ENCODE measurements at places on chromosomes 13 and 19.

DNA sequence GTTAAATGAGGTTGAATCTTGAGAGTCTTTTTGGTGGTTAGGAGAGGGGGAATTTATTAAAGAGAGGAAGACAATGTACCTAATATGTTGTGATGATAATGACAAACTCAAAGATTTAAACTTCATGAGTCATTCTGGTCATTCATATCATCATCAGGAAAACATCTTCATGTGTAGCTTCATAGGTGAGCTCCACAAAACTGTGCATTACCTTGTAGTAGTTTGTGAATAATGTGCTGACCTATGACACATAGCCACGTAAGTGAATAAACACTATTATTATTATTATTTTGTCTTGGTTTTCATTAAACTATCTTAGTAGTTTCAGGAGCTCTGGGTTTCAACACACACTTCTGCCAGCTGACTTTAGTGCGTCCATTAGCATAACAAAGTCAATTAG, 997 bp upstream of the GPC6 start:
- no peak for DNase-seq

DNA sequence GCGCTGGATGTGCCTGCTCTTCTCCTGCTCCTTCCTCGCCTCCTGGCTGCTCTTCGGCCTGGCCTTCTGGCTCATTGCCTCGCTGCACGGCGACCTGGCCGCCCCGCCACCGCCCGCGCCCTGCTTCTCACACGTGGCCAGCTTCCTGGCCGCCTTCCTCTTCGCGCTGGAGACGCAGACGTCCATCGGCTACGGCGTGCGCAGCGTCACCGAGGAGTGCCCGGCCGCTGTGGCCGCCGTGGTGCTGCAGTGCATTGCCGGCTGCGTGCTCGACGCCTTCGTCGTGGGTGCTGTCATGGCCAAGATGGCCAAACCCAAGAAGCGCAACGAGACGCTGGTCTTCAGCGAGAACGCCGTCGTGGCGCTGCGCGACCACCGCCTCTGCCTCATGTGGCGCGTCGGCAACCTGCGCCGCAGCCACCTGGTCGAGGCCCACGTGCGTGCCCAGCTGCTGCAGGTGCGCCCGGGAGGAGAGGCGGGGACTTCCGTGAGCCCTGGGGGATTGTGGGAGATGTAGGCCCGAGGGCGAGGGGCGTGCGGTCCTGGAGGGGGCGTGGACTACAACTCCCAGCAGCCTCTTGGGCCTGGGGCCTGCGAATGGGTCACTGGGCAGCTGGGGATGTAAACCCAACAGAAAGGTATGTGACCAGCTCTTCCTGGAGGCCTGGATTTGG, 6.7 kb downstream of the KCNJ14 start:
- no peak for DNase-seq

- no peak for DNase-seq
Measured at GRCh38 chr13:30103161-30103840, 204.1 kb downstream of the KATNAL1 start.

GRCh38 chr19:15781661-15782060, 5.8 kb upstream of the OR10H5 start:
- DNase-seq = no peak

DNA sequence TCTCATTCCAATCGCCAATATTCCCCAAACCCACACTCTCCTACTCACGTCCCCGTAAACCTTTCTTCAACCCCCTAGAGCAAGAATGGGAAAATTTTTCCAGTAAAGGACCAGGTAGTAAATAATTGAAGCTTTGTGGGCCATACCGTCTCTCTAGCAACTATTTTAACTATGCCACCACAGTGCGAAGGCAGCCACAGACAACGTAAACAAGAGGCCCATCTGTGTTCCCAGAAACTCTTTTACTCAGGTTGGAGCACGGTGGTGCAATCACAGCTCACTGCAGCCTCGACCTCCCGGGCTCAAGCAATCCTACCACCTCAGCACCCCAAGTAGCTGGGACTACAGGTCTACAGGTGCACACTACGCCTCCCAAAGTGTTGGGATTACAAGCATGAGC, 3.0 kb downstream of the DPRX start:
- DNase-seq = no peak

GRCh38 chr13:113273851-113274590, 23.0 kb upstream of the LAMP1 start:
- peak; percentile 36 for DNase-seq

DNA sequence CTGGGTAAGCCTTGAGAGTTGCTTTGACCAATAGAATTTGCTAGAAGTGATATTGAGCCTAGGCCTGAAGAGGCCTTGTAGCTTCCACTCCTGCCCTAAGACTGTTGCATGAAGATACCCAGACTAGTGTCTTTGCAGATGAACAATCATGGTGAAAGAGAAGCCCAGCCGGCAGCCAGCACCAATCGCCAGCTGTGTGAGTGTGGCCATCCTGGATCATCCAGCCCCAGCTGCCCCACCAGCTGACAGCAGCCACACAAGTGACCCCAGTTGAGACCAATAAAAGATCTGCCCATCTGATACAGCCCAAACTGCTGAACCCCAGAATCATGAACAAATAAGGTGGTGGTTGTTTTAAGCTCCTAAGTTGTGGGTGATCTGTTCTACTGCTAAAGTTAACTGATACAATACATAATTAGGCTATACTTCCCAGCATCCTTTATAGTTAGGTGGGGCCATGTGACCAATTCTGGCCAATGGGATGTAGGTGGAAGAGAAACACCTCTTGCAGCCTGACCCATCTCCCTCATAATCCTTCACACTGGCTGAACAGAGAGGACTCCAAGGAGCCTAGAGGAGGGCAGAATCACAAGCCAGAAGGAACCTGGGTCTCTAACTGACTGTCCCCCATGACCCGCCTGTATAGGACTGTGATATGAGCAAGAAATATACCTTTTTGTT, 9.4 kb upstream of the ZNF428 start:
- DNase-seq = peak; percentile 40

GRCh38 chr19:1146412-1146699, 27.7 kb downstream of the SBNO2 start:
- no peak for DNase-seq

DNA sequence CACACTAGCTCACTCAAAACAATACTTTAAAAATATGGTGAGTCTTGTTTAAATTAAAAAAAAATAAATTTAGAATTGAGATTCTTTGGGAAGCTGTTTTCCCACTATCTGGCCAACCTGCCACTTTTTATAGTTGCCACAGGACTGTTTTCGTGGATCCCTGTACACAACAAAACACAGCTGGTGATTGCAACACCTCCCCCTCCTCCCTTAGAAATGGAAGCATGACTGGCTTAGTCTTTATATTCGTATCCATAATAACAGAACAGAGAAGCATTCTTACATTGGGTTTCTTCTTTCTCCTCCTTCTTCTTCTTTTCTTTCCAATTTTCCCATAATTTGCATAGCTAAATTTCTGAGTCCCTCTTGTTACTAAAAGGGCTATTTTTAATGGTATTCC, 79.5 kb upstream of the GJB6 start:
- DNase-seq = no peak

DNA sequence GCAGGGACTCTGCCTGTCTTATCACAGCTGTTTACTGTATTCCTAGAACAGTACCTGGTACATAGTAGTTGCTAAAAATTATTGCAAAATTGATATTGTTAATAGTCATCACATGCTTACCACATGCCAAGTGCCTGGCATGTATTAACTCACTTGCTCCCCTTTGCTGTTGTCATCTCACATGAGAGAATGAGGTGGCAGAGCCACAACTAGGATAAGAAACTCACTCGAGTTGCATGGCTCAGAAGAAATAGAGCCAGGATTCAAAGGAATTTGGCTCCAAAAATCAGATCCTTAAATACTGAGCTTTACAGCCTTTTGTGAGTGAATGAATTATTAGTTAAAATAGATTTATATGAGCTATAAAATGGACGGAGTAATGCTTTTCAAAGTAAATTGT, 42.6 kb downstream of the B3GLCT start:
- no peak for DNase-seq

DNA sequence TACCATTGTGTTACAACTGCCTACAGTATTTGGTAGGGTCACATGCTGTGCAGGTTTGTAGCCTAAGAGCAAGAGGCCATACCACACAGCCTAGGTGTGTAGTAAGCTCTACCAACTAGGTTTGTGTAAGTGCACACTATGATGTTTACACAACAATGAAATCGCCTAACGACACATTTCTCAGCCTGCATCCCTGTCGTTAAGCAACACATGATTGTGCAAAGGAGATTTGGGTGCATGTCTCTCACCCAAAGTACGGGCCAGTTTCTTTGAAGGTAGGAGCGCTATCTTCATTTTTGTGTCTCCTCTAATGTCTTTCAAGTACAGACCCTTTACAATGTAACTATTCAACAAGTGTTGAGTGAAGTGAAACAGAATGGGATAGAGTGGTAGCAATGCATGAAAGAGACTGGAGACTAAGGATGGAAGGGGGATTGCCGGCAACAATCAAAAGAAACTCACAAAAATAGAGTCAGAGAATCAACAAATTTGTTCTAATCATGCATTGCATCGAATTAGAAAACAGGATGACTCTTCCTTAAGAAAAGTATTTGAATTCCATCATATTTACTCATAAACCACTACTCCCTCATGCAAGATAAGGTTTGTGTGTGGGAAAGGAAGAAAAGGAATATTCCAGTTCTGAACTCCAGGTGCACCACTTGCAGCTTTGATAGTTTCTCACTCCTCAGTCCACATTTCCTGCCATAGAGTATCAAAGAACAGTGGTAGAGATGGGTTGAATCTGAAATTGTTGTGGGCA, 60.2 kb upstream of the TNFRSF19 start:
- no peak for DNase-seq

DNA sequence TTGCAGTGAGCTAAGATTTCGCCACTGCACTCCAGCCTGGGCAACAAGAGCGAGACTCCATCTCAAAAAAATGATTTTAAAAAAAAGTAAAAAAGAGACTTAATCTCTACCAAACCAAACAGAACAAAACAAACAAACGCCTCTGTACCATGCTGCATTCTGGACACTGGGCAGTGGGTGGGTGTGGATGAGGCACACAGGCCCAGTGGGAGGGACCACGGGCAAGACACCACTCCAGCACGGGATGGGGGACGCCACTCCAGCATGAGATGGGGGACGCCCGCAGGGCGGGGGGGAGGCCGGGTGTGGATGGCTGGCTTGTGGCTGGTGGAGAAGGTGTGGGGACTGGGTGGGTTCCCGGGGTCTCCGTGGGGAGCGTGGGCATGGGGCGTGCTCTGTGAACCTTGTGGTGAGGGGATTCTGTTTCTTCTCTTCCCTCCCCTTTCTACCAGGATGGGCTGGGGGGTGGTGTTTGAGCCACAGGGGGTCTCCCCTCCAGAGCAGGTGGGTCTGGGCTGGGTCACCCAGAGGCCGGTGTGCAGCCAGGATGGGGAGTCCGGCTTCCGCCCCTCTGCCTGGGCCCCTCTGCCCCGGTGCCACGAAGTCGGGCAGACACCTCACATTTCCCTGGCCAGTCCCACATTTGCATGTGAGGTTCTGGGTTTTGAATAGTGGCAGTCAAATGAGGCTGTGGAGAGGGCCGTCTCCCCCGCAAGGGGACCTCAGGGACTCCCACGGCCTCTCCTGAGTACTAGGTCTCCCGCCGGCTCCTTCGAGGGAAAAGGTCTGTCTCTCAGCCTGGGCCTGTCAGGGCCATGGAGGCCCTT, 23.9 kb upstream of the MATK start:
- DNase-seq = no peak

GRCh38 chr13:50531917-50532899, 311.3 kb downstream of the DLEU7 start:
- no peak for DNase-seq

DNA sequence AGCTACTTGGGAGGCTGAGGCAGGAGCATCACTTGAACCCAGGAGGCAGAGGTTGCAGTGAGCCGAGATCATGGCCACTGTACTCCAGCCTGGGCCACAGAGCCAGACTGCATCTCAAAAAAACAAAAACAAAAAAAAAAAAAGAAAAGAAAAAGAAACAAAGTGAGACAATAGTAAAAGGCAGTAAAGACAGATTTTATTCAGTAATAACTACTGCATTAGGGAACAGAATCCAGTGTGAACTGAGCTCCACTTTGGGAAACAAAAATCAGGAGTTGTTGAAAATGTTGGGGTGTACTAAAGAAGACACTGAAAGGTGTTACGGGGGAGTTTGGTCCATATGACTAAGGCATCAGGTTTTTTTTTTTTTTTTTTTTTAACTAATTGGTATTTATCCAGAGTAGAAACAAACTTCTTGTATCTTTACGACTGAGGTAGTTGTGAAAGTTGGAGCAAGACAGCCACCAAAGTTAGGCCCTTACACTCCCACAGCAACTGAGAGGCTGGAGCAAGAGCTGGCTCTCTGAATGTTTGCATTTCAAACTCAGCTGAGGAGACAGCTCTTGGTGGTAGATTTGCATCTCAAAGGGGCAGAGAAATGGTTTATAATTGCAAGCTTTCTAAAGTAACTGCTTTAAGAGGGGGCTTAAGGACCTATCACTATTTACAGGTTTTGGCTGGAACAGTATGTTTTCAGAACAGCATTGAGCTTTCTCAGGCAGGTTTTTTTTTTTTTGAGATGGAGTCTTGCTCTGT, 24.2 kb downstream of the ZNF607 start:
- DNase-seq = no peak

DNA sequence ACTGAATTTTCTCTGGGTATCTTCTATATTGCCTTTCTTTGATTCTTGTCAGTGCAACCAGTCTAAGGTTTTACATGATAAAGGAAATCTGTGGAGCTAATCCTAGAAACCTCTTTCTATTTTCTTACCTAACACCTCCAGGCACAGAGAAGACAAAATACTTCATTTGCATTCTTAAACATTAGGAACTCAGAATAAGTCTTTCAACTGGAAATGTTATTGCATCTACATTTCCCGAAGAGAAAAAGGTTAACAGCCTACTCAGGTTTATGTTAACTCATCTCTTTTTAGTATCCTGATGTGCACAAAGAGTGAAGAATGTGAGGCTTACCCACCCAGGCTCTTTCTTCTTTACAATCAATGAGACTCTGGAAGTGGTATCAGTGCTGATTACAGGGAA, 106.7 kb downstream of the PCCA start:
- no peak for DNase-seq

- DNase-seq = peak; percentile 55
Measured at GRCh38 chr13:39676315-39676876, 20.9 kb downstream of the COG6 start.

DNA sequence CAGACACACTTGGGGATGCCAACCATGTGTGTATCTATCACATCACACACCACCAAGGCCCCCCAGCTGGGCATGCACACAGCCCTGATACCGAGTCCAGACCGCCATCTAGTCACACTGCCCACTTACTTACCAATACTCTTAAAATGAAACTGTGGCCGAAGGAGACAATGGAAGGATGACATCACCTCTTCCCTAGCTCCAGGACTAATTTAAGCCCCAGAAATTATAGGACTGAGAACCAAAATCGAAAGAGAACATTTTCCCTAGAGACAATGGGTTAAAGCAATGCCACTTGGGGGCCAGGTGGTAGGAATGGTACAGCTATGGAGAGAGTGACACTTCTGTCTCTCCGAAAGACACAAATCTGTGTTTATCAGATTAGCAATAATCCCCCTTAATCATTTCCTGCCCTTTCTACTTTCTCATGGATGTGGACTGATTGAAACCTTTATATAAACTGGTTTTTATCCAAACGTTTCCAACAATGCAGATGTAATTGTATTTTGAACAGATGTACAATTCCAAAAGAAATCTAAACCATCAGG, 663 bp upstream of the GGACT start:
- no peak for DNase-seq

- no peak for DNase-seq
Measured at GRCh38 chr19:10044390-10044789, 31.1 kb downstream of the RDH8 start.

- DNase-seq = no peak
Measured at GRCh38 chr13:31545616-31546015, 193.7 kb upstream of the RXFP2 start.

Data from head of caudate nucleus (tissue), 42 donors.